ENCODE measurements at places on chromosomes 1 and 21.

- no peak for DNase-seq
These were observed 15.9 kb downstream of the PLEKHA6 start for GRCh38 chr1:204343802-204344201.

DNA sequence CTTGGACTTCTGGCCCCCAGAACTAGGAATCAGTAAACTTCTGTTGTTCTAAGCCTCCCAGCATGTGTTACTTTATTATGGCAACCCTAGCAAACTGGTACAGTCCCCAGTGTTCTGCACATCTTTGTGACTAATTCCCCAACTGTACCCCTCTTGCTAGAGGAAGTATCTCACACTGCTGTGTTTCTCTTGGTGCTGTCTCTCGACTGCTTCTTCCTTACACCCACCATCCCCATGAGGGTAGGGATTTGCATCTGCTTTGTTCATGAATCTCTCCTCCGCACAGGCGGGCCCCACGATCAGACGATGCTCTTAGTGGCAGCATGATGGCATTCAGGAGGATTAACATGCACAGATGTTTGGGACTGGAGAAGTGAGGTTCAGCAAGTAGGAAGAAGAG is 46.7 kb downstream of the CLIC6 start:
- DNase-seq: no peak

- no peak for DNase-seq
These were observed 11.7 kb upstream of the CD55 start for GRCh38 chr1:207309745-207310273.

- DNase-seq: no peak
These were observed 201.7 kb downstream of the CRB1 start for GRCh38 chr1:197469620-197470210.

DNA sequence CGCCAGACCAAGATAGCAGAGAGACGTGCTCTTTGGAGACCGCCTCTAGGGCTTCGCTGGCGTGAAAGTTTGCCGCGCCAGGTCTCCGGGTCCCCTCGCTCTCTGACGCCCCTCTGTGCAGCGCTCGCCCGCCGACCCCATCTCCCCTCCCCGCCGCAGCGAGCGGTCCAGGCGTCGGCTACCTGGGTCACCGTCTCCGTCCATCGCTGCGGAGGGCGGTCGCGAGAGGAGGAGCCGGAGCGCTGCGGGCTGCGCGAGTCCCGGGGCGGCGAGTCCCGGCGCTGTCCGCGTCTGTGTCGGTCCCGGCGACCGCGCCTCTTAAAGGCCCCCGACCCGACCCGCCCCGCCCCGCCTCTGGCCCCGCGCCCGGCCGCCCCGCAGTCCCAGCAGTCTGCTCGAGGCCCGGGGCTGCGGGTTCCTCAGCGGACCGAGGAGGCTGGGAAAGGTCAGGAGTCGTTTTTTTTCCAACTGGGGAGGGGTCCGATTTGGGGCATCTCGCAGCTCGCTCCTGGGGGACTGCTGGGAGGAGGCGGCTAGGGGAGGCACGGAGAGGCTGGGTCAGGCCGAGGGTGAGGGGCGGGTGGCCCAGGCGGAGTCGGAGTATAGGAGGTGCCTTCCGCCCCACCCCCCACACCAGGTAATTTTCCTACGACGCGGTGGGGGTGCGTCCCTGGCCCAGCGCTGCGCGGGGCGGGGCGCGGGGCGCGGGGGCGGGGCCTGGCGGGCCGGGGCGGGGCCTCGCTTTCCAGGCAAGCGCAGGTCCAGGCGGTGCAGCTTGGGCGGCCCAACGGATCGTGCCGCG is at the start of the genes FBXO2 and FBXO44:
Gene FBXO2, minus strand, starts transcription at position 293 of the 802 bp plus-strand sequence. Its CDS starts 89 bp downstream, at position 204.
Gene FBXO44, plus strand, starts transcription at position 741 of the 802 bp plus-strand sequence. CDS start 959 bp downstream, outside the sequence.
- DNase-seq: peak; percentile 62
